Mesenchymal stem cell (in vitro differentiated cells and primary cell): ENCODE measurements at places on chromosomes 16 and 17.

GRCh38 chr16:69435977-69436820, 11.8 kb downstream of the CYB5B start:
- no peak for DNase-seq

- DNase-seq: no peak
Measured at GRCh38 chr16:80231121-80231520, 309.7 kb upstream of the DYNLRB2 start.

- no peak for DNase-seq
Measured at GRCh38 chr17:51607512-51607911, 347.2 kb downstream of the UTP18 start.

GRCh38 chr16:81545470-81546250, 101.1 kb downstream of the CMIP start:
- DNase-seq: no peak
